ENCODE measurements at places on chromosomes 11 and 22.

DNA sequence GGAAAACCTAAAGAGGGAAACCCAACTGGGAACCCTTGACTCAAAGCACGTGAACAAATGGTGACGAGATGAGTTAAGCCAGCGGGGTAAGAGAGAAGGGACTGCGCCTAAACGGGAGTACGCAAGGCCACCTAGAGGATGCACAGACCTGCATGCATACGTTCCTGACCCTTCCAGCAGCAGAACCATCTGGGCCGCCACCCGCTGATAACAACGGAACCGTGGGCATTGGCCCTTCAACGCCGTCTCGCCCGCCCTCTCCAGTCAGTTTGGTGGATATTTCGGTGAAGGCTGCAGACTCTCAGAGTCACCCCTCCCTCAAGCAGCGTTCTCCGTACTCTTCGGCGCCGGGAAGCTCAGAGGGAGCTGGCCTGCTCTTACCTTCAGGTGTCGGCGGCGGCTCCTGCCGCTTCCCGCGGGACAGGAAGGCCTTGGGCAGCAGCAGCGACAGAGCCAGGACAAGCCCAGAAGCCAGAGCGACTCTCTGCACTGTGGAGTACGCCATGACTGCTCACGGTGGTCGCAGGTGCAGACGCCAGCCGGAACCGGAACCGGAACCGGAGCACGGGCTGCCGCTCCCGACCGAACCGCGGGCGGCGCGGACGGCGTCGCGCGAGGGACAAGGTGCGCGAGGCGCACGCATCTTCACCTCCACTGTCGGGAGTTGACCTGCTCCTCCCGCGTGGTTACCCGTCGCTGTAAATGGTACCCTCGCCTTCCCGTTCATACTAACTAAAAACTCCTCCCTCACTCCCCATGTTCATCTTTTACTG lies at the start of gene RIC3:
Gene RIC3, minus strand, starts transcription at position 541 of the 773 bp plus-strand sequence. Its CDS starts 36 bp downstream, at position 505.
- no peak for DNase-seq

DNA sequence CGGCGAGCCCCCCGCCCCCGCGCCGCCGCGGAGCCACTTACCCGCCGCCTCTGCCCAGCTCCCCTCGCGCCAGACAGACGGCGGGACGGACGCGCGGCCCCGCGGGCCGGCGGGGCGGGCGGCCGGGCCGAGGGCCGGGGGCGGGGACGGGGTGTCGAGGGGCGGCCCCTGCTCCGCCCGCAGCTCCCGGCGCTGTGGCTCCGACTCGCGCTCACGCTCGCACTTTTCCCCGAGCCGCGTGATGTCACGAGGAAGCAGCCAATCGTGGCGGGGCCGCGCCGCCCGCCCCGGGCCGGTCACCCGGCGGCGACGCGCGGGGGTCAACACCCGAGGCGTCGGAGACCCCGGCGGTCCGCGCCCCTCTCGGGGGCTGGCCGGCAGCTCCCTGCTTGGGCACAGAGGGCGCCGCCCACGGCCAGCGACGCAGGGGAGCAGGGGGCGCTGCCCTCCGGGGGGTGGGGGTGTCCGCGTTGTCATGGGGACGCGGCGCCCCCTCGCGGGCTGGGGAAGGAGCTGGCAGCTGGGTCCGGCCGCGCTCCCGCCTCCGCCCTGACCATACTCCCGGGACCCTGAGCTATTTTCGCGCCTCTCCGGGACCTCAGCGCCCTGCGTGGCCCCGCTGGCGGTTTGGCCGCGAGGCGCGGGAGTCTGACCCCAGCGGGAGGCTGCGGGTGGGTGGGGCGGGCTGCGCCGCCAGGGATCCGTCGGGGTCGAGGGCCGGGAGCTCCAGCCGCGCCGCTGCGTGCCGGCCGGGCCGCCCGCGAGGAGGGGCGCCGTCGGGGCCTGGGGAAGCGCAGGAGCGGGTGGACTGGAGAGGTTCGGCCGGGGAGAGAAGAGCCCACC lies at the start of gene CHRM4:
Gene CHRM4, minus strand, starts transcription at position 199 of the 843 bp plus-strand sequence. CDS start 5,219 bp downstream, outside the sequence.
- peak; percentile 34 for DNase-seq

- DNase-seq: no peak
Measured at GRCh38 chr11:123586568-123586967, 67.9 kb downstream of the SCN3B start.

- DNase-seq: no peak
Measured at GRCh38 chr22:46734830-46735453, 3.1 kb downstream of the CERK start.

DNA sequence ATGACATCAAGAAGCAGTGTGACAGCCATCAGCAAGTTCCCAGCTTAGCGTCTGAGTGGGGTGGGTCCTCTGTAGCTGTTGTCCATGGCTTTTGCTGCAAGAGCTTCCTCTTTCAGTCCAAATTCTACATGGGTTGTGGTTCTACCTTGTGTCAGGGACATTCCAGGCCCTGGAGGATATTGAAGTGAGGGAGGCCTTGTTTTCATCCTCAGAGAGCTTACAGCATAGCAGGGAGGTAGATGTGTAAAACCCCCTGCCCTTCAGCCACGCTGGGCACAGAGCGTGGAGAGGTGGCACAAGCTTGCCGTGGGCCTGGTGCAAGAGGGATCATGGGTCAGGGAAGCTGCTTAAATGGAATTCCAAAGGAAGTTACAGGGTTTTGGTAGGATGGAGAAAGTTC lies 93.9 kb downstream of the GRIK4 start:
- DNase-seq: no peak

DNA sequence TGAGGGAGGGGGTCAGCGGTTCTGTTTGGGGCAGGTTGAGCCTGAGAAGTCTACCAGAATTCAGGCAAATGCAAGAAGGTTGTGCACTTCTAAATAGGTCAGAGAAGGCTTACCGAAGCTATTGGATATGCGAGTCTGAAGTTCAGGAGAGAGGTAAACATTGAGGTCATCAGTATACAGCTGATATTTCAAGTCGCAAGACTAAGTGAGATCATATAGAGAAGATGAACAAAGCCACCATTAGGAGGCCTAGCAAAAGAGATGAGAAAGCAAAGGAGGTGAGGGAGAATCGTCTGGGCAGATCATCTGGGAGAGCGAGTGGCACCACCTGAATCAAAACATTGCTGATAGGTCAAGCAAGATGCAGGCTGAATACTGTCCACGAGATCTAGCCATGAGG lies 430.6 kb downstream of the BUD13 start:
- DNase-seq: no peak

DNA sequence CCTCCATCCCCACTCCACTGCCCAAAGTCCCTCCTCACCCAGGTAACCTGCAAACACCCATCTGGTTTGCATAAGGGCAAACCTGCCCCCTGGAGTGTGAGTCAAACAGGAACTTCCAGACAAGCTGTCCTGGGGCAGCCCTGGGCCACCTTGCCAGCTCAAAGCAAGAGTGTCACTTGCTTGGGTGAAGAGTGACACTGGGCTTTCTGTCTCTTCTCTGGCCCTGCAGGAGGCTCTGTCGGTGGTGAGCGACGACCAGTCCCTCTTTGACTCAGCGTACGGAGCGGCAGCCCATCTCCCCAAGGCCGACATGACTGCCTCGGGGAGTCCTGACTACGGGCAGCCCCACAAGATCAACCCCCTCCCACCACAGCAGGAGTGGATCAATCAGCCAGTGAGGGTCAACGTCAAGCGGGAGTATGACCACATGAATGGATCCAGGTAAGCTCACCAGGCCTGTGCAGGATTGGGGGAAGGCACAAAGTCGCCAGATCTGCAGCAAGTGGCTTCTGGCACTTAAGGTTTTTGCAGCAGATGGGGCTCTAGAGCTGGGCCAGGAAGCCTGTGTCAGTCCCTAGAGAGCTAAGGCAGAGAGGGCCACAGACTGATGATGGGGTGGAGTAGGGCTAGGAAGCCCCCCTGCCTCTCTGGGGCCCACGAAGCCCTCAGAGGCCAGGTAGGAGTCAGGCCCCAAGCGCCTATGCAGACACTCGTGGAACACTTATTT lies 64.2 kb downstream of the FLI1 start:
- DNase-seq: no peak

DNA sequence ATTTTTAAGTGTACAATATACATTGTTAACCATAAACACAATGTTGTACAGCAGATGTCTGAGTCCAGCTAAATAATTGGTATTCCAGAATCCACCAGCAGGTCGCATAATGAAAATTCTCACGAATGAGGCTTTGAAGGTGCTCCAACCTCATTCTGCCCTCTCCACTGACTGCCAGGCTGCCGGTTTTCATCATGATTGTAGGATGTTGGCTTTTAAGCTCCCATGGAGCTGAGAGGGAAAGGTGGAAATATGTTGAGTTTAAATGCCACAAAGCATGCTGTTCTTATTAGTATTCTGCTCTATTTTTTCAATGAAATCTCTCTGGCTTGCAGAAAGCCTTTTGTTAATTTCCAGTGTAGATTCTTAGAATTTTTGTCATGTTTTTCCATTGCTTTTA lies 337.2 kb upstream of the DDI1 start:
- DNase-seq: no peak

DNA sequence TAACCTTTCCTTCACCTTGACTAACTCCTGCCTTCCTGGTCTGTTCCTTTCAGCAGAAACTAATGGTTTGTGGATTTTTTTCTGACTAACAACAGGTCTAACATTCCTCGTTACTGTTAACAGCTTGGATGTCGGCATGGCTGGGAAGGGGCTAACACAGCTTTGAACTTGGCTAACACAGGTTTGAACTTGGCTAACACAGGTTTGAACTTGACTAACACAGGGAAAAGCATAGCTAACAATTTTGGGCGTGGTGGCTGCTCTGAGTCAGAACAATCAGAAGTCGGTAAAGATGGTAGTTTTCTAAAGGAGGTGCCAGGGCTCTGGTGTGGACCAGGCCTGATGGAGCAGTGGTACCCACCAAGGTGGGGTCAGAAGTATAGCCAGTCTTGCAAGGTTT lies 16.1 kb downstream of the MIAT start:
- peak; percentile 27 for DNase-seq

DNA sequence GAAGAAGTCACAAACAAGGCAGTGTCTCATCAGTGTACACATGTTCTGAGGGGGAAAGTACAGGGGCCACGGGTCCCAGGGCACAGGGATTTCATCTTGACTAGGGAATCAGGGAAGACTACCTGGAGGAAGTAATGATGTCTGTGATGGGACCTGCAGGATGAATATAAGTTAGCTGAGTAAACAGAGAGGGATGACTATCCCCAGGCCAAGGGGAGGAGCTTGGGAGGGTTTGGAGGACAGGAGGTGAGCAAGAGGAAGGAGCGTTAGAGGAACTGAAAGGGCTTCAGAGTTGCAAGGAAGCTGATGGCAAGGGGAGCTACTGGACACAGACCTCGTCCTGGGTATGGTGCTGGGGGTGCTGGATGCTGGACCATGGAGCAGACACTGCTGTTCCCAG lies 56.4 kb downstream of the TRAF6 start:
- no peak for DNase-seq

DNA sequence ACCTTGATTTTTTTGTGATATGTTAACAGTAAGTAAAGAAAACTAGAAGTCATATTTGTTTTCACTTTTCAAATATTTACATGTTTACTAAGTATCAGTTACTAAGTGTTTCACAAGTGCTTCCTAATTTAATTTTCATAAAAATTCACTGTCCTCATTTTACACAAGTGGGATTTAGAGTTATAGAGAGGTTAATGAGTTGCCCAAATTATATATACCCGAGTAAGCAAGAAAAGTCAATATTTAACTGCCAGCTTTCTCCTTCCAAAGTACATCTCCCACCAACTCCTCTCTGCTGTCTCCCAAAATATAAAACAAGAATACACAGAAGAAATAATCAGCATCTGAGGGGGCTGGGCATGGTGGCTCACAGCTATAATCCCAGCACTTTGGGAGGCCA lies 896.7 kb upstream of the ANO3 start:
- no peak for DNase-seq

- DNase-seq: peak; percentile 57
Measured at GRCh38 chr11:47531666-47532065, 21.3 kb downstream of the CELF1 start.
